ENCODE measurements at places on chromosomes 11 and 22. TPM values are rescaled to one million over a fixed set of nuclear protein-coding genes. Genes with fewer than 3 reads are reported as not detected.

DNA sequence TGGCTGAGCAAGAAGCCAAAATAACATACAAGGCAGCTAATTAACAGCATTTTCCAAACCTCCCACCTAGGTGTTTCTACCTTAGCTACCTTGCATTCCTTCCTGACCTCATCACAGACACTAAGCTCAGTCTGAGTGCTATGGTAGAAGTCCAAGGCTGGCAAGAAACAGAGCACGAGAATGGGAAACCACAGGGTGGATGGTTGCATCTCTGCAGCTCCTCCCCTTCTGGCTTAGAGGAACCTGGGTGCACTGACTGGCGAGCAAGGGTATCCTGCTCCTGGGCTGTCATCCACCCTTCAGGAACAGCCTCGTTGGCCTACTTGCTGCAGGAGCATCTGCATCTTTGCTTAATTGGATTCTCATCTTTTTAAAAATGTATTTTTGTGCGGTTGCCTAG, 73.1 kb upstream of the KIRREL3 start:
- no peaks in the 10 kb centered on the region for H3K36me3 ChIP-seq
- H3K27me3 ChIP-seq, result no peaks in the 10 kb centered on the region
- H3K4me1 ChIP-seq, result no peaks in the 10 kb centered on the region
- DNase-seq, result no peak
- H3K27ac ChIP-seq, result no peak overlapping the region

- DNase-seq, result peak; percentile 21
- H3K27me3 ChIP-seq, result no peaks in the 10 kb centered on the region
- no peak overlapping the region for H3K4me3 ChIP-seq
- H3K27ac ChIP-seq, result no peak overlapping the region
Observed at GRCh38 chr11:107999759-108000455, 8.8 kb upstream of the CUL5 start.

- no peaks in the 10 kb centered on the region for H3K27me3 ChIP-seq
- H3K27ac ChIP-seq, result no peak within 1 kb of the TSS
- no peak within 1 kb of the TSS for H3K4me3 ChIP-seq
- no peaks in the 10 kb centered on the region for H3K4me1 ChIP-seq
Observed at GRCh38 chr11:44047931-44048431, at the start of gene ACCSL. Gene ACCSL (plus strand): TSS chr11:44047981. CDS start chr11:44048037, 56 bp downstream.

- peak overlapping the region; percentile 84 for H3K27ac ChIP-seq
- no peaks in the 10 kb centered on the region for H3K27me3 ChIP-seq
- peaks cover 50% of the 10 kb centered on the region for H3K4me1 ChIP-seq
- no peaks in the 10 kb centered on the region for H3K36me3 ChIP-seq
Observed at GRCh38 chr11:2375341-2375853, 1.7 kb upstream of the CD81 start.

DNA sequence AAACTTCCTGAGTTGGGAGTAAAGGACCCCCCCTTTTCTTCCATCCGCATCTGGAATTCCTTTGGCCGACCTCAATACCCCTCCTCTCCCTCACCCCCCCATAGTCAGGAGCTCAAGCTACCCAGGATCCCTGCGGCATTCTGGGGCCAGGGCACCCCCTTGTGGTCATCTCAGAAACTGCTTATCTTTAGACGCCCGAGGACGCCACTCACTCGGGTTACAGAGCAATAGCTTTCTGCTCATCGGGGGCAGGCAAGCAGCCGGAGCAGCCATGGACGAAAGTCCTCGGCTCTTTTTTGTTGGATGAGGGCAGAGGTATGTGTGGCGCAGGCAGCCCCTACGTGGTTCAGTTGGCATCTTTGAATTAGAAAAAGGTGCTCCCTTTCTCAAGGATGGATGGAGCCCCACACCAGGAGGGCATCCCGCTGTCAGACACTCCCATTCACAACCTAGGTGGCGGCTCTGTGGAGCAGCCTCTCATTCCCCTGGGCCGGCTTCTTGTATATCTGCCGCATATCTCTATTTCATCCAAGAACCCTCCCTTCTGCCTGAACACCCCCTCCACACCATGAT, 2.3 kb downstream of the C1QTNF5 start:
- no peaks in the 10 kb centered on the region for H3K36me3 ChIP-seq
- H3K27me3 ChIP-seq, result no peaks in the 10 kb centered on the region
- peak; percentile 69 for DNase-seq
- no peak overlapping the region for H3K27ac ChIP-seq
- H3K4me3 ChIP-seq, result no peak overlapping the region

DNA sequence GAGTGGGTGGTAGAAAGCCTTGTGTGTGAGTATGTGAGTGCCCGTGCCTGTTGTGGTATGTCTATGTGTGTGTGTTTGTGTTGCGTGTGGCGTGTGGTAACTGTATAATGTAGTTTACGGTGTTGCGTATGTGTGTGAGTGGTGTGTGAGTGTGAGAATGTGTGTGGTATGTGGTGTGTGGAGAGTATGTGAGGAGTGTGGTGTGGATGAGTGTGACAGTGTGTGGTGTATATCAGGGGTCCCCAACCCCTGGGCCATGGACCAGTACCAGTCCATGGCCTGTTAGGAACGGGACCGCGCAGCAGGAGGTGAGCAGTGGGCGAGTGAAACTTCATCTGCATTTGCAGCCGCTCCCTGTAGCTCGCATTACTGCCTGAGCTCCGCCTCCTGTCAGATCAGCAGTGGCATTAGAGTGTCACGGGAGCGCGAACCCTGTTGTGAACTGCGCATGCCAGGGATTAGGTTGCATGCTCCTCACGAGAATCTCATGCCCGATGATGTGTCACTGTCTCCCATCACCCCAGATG, 5.7 kb downstream of the UPK3A start:
- H3K4me1 ChIP-seq, result no peaks in the 10 kb centered on the region
- no peaks in the 10 kb centered on the region for H3K36me3 ChIP-seq
- H3K4me3 ChIP-seq, result no peak overlapping the region
- peak; percentile 33 for DNase-seq
- H3K27me3 ChIP-seq, result no peaks in the 10 kb centered on the region
- no peak overlapping the region for H3K27ac ChIP-seq

- H3K4me3 ChIP-seq, result no peak overlapping the region
- no peaks in the 10 kb centered on the region for H3K27me3 ChIP-seq
- H3K4me1 ChIP-seq, result peaks cover 20% of the 10 kb centered on the region
- H3K36me3 ChIP-seq, result no peaks in the 10 kb centered on the region
- no peak for DNase-seq
- H3K27ac ChIP-seq, result no peak overlapping the region
Observed at GRCh38 chr11:12121011-12121410, 10.6 kb downstream of the MICAL2 start.

GRCh38 chr22:34866495-34867131, 199.3 kb upstream of the ISX start:
- H3K27ac ChIP-seq, result no peak overlapping the region
- H3K4me1 ChIP-seq, result no peaks in the 10 kb centered on the region
- H3K27me3 ChIP-seq, result no peaks in the 10 kb centered on the region

DNA sequence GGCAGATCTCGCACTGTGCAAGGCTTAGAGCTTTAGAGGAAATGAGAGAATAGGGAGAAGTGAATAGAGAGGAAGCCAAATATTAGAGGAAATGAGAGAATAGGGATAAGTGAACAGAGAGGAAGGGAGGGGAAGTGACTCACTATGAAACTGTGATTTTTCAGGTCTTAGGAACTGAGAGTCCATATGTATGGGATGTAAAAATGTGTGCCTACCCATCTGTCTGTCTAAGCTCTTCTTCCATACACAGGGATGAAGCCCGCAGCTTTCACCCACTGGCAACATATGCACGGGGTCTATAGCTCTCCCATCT, 6.4 kb upstream of the CCDC86 start:
- no peaks in the 10 kb centered on the region for H3K27me3 ChIP-seq
- no peaks in the 10 kb centered on the region for H3K4me1 ChIP-seq
- H3K36me3 ChIP-seq, result no peaks in the 10 kb centered on the region
- DNase-seq, result no peak

DNA sequence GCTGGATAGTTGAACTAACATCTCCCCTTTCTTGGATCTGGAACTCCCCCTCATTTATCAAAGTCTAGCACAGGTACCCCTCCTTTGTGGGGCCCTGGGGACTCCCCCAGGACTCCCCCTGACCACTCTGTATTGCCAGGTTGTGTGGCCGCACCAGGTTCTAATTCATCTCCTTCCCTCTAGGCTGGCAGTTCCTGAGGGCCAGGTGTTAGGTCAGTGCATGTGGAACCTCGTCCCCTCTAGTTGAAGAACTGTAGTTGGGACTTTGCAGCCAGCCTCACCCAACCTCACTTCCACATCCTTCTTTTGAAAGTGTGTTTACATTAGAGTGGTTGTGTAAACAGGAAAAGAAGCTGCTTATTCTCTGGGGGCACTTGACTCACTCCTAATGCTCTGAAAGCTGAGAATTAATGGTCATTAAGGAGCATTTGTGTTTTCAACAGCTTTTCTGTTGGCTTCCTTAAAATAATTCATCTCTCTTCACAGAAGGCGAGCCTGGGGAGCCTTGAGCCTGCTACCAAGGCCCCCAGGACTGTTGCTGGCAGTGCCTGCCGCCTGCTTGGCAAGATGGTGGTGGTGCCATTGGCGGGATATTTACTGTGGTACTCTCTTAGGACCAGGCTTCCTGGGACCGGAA, 11.8 kb downstream of the UPB1 start:
- H3K27me3 ChIP-seq, result no peaks in the 10 kb centered on the region
- no peak overlapping the region for H3K27ac ChIP-seq
- no peaks in the 10 kb centered on the region for H3K36me3 ChIP-seq
- DNase-seq, result no peak

- H3K27ac ChIP-seq, result no peak overlapping the region
- peaks cover 27% of the 10 kb centered on the region for H3K36me3 ChIP-seq
- H3K27me3 ChIP-seq, result no peaks in the 10 kb centered on the region
- H3K4me1 ChIP-seq, result no peaks in the 10 kb centered on the region
Observed at GRCh38 chr22:24051028-24051427, 39.9 kb downstream of the CABIN1 start.

DNA sequence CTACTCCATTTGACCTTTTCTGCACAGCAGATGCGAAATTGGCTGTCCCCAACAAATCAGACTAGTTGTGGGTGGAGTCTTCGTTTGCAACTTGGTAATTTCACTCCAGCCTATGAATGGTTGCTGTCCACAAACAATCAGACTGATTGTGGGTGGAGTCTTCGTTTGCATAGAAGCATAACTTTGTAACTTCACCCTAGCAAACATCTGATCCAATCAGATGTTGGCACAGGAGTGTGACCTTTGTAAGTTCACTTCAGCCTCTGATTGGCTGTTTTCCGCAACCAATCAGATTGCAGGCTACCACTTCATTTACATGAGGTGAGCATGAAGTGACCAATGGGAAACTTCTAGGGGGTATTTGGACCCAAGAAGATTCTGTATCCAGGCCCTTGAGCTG, 16.3 kb upstream of the CABP2 start:
- H3K27me3 ChIP-seq, result no peaks in the 10 kb centered on the region
- H3K4me3 ChIP-seq, result no peak overlapping the region
- peaks cover 17% of the 10 kb centered on the region for H3K4me1 ChIP-seq

DNA sequence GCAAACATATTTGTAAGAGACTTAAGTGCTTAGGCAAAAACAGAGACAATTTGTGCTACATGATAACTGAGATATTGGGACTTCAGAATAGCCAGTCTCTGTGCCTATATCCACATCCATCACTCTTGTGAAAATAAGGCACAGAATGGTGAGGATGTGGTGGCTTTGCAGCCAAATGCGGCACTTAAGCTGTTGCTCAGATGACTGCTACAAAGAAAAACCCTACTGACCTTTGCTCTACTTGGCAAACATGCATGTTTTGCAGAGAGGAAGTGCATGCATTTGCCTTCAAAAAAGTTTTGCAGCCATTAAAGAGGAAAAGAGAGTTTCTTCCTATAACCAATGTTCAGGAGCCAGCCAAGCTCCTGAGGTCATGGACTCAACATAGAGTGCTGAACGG, 675.0 kb upstream of the KIRREL3 start:
- H3K27me3 ChIP-seq, result no peaks in the 10 kb centered on the region
- no peak overlapping the region for H3K4me3 ChIP-seq
- H3K27ac ChIP-seq, result no peak overlapping the region

GRCh38 chr11:1220941-1221721, 1.7 kb upstream of the MUC5B start:
- no peak overlapping the region for H3K4me3 ChIP-seq
- no peaks in the 10 kb centered on the region for H3K36me3 ChIP-seq
- H3K4me1 ChIP-seq, result peaks cover 16% of the 10 kb centered on the region
- peaks cover 18% of the 10 kb centered on the region for H3K27me3 ChIP-seq
- no peak for DNase-seq

- H3K27ac ChIP-seq, result no peak overlapping the region
- H3K4me1 ChIP-seq, result peaks cover 5% of the 10 kb centered on the region
- H3K36me3 ChIP-seq, result no peaks in the 10 kb centered on the region
- peak; percentile 26 for DNase-seq
Observed at GRCh38 chr11:73478737-73479347, 102.6 kb downstream of the RELT start.

DNA sequence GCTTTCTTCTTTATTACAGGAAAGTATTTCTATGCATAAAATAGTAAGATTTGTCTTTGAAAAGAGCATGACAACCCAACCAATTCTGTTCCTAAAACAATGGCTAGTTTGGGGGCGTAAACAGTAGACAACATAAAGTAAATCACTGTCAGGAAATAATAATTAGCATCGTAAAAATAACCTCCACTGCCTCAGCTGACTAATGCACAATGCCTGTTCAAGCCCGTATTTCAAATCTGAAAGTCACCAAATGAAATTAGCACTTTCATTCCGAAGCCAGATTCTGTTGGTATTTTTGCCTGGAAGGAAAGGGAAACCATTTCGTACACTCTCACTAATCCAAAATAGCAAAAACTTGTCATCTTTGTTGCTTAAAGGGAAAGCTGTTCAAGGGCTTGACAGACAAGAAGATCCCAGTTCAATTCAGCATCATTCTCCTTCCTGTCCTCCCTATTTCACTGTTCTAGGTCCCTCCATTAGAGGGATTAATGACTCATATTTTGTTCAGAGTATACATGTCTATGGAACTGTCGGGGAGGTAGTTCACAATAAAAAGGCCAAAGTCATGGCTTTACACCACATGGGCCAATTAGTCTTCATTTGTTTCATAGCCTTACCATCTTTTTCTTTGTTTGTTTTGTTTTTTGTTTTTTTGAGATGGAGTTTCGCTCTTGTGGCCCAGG, 154.7 kb downstream of the CADM1 start:
- DNase-seq, result no peak
- no peak overlapping the region for H3K27ac ChIP-seq
- H3K36me3 ChIP-seq, result no peaks in the 10 kb centered on the region
- no peaks in the 10 kb centered on the region for H3K27me3 ChIP-seq
- no peak overlapping the region for H3K4me3 ChIP-seq

DNA sequence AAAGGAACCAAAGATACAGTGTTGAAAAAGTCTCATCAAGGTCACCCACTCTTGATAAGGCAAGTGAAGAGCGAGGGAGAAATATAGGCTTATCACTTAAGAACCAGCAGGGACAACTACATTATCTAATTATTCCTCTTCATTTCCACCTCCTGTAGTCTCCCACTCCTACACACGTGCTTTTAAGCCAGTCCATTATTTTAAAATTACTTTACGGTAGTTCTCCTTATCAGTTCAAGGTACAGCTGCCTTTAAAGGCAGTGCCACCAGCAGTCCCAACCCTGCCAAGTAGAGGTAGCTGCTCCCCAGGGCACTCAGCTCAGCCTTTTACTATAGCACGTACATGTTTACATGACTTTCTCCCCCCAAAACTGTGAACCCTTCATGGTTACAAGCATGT, 161.5 kb upstream of the BLID start:
- H3K4me3 ChIP-seq, result no peak overlapping the region
- peaks cover 27% of the 10 kb centered on the region for H3K4me1 ChIP-seq
- H3K36me3 ChIP-seq, result no peaks in the 10 kb centered on the region
- DNase-seq, result no peak
- no peak overlapping the region for H3K27ac ChIP-seq

The SPECC1L gene
- total RNA-seq, result 26.0 TPM

The CNTN5 gene
- not detected for total RNA-seq

The FAM181B gene
- total RNA-seq, result 1.0 TPM

The OR51B2 gene
- total RNA-seq, result 0.78 TPM

The SLC22A6 gene
- total RNA-seq, result not detected

The MFNG gene
- 3.0 TPM for total RNA-seq
